Lung microvascular endothelial cell (primary cell): ENCODE measurements at places on chromosomes 5 and 9.

- no peak for DNase-seq
These were observed 46.2 kb upstream of the FABP6 start for GRCh38 chr5:160183075-160183474.

DNA sequence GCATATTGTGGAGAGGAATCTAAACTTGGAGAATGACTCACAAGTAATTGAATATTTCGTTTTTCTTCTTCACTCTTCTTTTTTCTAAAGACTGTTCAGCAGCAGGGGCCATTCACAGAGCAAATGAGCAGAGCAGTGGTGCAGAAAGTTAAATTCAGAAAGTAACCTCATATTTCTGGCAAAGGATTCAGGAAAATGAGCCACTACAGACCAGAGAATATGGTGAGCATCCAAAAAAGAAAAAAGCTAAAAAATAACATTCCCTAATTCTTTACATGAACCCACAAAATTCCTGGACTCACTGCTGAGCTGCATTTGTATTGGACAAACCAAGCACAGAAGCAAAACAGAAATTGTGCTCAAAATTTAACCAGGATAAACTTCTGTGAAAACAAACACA, 1486.8 kb upstream of the C9orf72 start:
- DNase-seq = no peak

GRCh38 chr9:103802068-103802467, 292.0 kb upstream of the SMC2 start:
- DNase-seq = no peak

GRCh38 chr5:56145106-56145505, 88.0 kb downstream of the ANKRD55 start:
- DNase-seq = no peak

GRCh38 chr9:2645569-2645968, 24.0 kb downstream of the VLDLR start:
- no peak for DNase-seq

DNA sequence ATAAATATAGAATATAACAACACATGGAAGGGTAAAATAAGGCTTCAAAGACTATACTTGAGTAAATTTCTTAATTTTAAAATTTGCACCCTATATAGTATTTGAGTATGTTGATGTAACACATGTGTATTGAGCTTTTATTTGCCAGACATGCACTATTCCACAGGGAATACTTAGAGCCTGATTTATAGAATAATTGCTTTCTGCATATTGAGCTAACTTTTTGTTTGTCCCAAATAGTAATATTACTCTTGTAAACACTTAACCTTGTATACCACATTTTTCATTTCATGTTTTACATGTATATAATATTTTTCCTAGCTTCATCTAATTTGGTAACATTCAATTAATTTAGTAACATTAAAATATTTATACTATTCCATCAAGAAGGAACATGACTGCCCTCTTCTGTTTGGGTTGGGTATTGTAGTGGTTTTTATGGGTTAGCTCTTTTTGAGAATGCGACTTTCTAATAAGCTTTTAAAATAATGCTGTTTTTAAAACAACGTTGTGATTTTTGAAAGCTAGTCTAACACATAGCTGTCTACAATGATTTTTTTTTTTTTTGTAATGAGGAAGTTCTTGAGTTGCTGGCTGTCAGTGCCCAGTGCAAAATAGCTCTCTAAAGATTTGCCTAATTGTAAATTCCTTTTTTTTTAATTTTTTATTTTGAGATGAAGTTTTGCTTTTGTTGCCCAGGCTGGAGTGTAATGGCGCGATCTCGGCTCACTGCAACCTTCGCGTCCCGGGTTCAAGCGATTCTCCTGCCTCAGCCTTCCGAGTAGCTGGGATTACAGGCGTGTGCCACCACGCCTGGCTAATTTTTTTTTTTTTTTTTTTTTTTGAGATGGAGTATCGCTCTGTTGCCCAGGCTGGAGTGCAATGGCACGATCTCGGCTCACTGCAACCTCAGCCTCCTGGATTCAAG, 4.8 kb downstream of the SUB1 start:
- DNase-seq = peak; percentile 70

DNA sequence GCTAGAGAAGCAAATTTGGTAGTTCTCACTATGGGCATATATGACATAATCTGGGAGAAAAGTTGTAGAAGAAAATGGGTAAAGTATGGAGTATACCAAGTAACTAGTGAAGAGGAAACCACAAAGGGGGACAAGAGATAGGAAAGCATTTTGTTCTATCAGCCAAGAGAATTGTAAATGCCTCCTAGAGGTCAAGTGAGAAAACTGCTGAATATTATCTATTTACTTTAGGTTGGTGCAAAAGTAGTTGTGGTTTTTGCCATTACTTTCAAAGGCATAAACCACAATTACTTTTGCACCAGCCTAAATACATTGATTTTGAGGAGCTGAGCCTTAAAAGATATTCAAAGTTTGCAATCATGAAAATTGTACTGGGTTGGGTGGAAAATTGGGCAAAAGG, 126.7 kb upstream of the GRHPR start:
- DNase-seq = no peak

GRCh38 chr5:156971415-156971814, 8.4 kb upstream of the TIMD4 start:
- no peak for DNase-seq

DNA sequence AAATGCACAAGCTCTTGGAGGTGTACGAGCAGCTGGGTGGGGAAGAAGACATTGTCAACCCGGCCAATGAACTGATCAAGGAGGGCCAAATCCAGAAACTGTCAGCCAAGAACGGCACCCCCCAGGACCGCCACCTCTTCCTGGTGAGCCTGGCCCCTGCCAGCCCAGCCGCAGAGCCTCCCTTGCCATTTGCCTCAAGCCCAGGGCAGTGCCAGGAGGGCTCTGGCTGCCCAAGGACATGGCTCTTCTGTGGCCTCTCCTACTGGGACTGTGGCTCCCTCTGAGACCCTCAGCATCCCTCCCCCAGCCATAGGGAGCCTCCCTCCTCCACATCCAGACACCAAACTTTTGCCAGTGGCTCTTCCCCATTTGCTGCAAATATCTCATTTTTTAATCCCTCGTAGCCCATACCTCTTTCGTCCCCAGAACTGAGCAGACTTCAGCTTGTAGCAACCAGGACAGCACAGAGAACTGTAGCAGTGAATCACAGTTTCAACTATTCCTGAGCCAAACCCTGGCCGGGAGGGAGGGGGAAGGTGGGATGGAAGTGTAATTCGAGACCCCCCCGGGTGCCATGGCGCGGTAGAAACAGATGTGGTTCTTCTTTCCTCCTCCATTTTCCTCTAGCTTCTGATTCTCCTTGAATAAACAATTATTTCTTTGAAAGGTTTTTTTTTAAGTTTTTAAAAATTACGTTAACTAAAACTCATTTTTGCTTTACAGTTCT, 44.5 kb upstream of the SUSD3 start:
- no peak for DNase-seq

DNA sequence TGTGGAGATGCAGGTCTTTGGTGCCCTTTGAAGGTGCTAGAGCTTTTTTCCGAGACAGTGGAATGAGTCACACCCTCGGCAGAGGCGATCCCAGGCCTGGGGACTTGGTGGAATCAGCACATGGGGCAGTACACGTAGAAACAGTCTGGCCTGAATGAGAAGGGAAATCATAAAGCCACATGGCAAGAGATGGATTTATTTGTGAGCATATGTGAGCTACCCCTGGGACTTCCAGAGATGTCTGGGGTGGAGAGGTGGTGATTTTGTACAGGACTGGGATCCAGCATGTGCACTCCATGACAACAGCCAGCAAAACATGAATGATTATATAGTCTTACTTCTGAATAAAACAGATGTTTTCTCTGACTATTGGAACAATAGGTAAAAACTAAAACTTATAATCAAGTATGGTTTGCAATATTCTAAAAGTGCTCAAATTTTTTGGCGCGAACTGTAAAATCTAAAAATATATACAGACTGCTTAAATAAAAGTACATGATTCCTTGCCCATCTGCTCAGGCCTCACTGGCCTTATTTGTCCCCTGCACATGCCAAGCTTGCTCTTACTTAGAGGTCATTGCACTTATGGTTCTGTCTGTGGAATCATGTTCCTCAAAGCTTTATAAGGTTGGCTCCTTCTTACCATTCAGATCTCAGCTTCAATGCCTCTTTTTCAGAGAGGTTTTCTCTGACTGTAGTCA, 54.7 kb upstream of the SMARCA2 start:
- DNase-seq = no peak

GRCh38 chr5:68423154-68423811, 207.7 kb downstream of the PIK3R1 start:
- DNase-seq = no peak

DNA sequence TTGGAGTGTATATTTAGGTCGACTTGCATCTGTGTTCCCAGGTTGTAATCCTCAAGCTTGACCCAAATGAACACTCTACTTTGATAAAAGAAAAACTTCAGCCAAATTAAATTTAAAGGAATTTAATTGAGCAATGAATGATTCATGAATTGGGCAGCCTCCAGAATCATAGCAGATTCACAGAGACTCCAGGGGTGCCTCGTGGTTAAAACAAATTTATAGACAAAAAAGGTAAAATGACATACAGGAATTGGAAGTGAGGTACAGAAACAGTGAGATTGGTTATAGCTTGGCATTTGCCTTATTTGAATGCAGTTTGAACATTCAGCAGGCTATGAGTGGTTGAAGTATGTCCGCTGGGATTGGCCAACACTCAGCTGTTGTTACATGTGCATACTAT, 21.6 kb upstream of the SPATA31D4 start:
- no peak for DNase-seq

DNA sequence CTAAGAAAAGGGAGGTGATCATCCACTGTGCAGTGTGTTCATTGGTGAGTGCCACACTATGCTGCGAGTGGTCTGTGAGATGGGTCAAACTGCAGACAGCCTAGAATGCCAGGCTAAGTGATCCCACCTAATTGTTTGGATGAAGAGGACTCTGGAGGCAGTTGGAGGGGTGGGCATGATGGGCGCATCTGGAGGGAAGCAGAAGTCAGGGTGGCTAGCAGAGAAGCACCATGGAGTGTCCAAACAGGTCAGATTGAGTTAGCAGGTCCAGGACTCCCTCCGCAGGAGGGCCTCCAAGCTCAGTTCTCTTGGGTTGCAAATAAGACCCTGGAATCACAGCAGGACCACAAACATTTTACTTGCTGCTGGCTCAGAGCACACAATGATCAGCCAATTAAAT, 19.9 kb upstream of the ANGPTL2 start:
- no peak for DNase-seq

DNA sequence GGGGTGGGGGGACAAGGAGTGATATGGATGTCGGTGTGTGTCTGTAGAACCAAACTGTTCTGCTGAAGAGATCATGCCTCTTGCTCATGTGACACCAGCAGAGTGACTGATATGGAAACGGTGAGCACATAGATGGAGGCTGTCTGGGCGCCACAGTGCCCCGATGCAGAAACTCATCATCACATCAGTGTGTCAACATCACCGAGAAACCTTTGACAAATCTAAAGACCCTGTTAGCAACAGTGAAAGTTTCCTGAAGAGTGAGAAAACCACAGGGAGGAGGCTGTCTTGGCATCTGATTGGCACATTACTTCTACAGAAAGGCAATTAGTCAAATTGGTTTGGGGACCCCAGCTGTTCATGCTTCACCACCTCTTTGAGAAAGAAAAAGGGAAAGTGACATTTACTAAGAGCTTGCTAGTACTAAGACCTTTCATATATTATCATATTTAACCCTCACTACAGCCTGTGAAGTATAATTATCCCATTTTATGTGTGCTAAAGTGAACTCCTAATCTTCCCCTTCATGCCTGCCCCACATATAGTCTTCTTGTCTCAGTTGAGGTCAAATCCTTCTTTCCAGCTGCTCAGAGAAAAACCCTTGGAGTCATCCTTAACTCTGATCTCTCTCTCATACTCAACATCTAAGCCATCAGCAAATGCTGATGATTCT, 25.6 kb downstream of the CSF2 start:
- no peak for DNase-seq

DNA sequence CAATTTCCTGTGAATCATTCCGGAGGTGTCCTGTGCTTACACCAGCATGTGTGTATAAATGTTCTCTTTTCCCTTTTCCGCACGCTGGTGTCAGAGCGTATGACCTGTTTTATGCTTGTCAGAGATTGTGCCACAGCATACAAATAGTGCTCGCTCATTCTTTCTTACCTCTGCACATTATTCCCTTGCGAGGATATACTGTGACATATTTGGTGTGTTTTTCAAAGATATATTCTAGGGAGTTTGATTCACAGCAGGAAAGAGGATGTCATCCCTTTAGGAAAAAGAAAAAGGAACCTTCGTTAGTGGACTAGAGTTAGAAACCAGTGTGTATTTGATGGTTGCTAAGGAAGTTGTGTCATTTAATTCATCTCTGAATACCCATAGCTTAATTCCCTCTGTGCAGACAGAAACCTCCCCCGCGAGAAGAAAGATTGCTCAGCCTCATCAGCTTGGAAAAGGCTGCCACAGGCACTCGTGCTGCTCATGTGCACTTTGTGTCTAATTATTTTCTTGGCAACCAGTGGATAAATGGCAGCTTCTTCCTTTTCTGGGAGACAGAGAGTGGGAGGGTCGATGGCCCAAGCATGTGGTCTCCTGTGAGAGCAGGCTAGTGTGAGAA, 14.7 kb upstream of the CCIN start:
- peak; percentile 63 for DNase-seq

DNA sequence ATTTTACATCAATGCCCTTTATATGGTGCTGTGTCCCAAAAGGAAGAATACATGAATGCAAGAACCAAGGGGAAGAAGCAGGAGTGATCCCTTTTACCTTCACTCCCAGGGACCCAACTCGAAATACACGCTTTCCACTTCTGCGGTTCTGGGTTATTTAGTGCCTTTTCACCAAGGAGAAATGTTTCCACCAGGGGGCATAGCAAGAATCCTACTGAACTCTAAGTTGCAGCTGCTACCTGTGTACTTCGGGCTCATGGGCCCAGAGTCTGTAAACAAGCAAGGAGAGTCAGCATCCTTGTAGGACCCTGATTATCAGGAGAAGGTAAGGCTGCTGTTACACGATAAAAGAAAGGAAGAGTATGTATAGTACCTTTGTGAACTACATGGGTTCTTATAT, 45.7 kb downstream of the DPYSL3 start:
- DNase-seq = peak; percentile 86

GRCh38 chr9:78539904-78540303, 243.0 kb downstream of the PSAT1 start:
- no peak for DNase-seq

GRCh38 chr5:122342256-122342655, 30.2 kb downstream of the SNCAIP start:
- no peak for DNase-seq

- DNase-seq = no peak
These were observed 105.9 kb downstream of the GIN1 start for GRCh38 chr5:103013933-103014552.

- DNase-seq = no peak
These were observed 53.8 kb upstream of the KCNMB1 start for GRCh38 chr5:170442921-170443320.

- DNase-seq = no peak
These were observed 18.5 kb downstream of the NAIF1 start for GRCh38 chr9:128048663-128049062.

GRCh38 chr5:1557114-1557873, 33.5 kb upstream of the LPCAT1 start:
- DNase-seq = no peak
